ENCODE measurements at places on chromosomes 3 and 15.
A peak's percentile ranks its signal among the peaks of the same experiment; 100 is the strongest.

- no peak for ATAC-seq
Observed at GRCh38 chr3:138496436-138496835, 62.0 kb downstream of the ESYT3 start.

DNA sequence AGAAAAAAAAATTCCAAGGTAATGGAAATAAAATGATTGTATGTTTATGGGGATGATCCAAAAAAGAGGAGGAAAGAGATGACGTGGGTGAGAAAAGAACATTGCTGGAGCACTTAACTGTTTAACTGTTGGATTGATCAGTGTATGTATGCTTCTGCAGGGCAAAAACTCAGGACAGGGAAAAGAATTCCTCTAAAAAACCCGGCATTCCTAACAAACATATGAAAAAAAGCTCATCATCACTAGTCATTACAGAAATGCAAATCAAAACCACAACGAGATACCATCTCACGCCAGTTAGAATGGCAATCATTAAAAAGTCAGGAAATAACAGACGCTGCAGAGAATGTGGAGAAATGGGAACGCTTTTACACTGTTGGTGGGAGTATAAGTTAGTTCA, 1.6 kb upstream of the PHLDB2 start:
- ATAC-seq: no peak

GRCh38 chr3:40627095-40627494, 102.3 kb downstream of the ZNF621 start:
- peak; percentile 29 for ATAC-seq

- ATAC-seq: no peak
Observed at GRCh38 chr3:176155012-176155411, 1042.3 kb downstream of the TBL1XR1 start.

- no peak for ATAC-seq
Observed at GRCh38 chr3:168284728-168285127, 189.0 kb upstream of the GOLIM4 start.

GRCh38 chr15:83784975-83785374, 131.1 kb downstream of the ADAMTSL3 start:
- ATAC-seq: no peak

GRCh38 chr15:77179541-77179998, 108.7 kb upstream of the TSPAN3 start:
- ATAC-seq: peak; percentile 55

DNA sequence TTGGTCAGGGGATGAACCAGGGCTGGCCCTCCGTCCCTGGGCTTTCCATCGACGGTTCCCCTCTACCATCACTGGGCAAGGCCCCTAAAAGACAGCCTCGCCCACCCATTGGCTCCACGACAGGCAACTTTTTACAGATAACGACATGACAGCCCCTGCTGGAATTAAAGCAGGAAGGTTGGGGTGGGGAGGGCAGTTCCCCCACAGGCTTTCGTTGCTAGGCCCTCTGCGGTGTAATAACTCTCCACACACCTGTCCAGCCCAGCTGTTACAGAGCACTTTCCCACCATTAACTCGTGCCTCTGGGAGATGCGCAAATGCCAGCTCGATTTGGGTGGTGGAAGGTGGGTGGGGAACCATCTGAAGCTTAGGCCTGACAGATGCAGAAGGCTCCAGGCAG, 264.2 kb upstream of the TLE3 start:
- ATAC-seq: no peak

- ATAC-seq: no peak
Observed at GRCh38 chr3:62159709-62160092, 213.6 kb downstream of the FEZF2 start.

DNA sequence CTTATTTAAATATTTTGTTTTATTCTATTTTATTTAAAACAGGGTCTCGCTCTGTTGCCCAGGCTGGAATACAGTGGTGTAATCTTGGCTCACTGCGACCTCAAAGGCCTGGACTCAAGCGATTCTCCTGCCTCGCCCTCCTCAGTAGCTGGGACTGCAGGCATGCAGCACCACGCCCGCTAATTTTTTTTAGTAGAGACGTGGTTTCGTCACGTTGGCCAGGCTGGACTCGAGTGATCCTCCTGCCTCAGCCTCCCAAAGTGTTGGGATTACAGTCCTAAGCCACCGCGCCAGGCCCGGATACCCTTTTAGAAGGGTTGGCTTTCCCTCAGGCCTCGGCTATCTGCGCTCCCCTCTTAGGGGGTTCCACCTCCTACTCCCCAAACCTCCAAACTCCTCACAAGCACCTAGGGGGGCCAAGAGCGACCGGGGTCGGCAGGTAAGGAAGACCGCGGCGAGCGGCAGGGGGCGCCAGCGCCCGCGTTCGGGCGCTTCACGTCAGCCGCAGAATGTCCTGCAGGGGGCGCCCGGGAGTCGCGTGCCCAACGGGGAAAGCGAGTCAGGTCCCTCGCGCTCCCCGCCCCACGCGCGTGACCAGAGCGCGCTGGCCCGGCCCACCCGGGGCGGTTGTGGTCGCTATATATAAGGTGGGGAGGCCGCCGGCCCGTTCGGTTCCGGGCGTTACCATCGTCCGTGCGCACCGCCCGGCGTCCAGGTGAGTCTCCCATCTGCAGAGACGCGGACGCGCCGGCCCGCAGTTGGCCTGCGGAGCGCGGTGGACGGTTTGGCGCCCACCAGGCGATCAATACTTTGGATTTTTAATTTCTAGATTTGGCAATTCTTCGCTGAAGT, 51.8 kb upstream of the GATM start:
- ATAC-seq: peak; percentile 94

- no peak for ATAC-seq
Observed at GRCh38 chr3:102449341-102449740, 14.5 kb downstream of the ZPLD1 start.

GRCh38 chr15:78234515-78235040, at the start of gene ACSBG1:
TSS of gene ACSBG1 (minus strand) at chr15:78234565. CDS start at chr15:78234501, 64 bp downstream.
- no peak for ATAC-seq

DNA sequence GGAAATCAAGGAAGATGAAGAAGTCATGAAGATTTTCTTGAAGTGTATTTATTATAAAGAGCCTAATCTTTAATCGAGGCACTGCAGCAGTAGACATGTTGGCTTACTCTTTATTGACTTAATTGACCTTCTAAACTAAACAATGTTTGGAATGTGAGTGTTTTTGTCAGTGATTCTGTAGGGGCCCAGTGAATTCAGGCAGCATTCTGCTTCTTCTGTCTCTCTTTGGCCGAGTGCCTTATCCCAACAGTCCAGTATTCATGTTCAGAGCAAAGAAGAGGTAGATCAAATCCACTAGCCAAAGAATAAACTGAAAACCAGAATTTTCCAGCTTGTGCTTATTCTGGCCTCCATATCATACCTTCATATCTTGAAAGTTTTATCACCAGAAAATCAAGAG, 55.7 kb downstream of the RLBP1 start:
- no peak for ATAC-seq

GRCh38 chr3:70053293-70053692, 53.8 kb downstream of the SAMMSON start:
- ATAC-seq: peak; percentile 58

- ATAC-seq: no peak
Observed at GRCh38 chr15:84671211-84671610, 13.2 kb upstream of the NMB start.

DNA sequence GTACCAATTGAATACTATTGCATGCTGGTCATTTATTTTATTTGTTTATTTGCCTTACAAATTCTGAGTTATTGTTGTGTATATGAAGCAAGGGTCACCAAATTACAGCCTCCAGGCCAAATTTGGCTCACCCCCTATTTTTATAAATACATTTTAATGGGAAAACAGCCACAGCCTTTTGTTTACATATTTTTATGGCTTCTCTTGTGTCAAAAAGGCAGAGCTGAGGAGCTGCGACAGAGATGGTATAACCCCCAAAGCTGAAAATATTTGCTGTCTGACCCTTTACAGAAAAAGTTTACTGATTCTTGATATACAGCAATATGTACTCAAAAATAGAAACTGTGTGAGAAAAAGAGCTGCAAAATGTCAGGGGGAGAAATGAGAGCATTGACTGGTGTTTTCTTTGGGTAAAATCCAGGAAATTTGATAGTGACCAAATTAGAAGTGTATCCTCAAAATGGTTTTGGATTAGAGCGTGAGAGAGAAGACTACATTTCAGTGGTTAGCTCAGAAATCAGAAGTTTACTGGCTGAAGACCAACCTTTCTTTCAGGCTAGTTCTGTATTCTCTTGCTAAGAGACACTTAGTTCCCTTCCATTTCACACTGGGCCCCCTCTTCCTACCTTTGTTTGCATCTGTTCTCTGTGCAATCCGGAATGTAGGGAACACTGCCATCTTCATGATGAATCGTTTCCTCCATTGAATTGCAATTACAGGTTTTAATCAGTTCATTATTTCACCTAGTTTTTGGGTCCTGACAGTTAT, 757.8 kb downstream of the AGBL1 start:
- ATAC-seq: no peak

GRCh38 chr15:67504796-67505195, 16.1 kb upstream of the C15orf61 start:
- no peak for ATAC-seq

DNA sequence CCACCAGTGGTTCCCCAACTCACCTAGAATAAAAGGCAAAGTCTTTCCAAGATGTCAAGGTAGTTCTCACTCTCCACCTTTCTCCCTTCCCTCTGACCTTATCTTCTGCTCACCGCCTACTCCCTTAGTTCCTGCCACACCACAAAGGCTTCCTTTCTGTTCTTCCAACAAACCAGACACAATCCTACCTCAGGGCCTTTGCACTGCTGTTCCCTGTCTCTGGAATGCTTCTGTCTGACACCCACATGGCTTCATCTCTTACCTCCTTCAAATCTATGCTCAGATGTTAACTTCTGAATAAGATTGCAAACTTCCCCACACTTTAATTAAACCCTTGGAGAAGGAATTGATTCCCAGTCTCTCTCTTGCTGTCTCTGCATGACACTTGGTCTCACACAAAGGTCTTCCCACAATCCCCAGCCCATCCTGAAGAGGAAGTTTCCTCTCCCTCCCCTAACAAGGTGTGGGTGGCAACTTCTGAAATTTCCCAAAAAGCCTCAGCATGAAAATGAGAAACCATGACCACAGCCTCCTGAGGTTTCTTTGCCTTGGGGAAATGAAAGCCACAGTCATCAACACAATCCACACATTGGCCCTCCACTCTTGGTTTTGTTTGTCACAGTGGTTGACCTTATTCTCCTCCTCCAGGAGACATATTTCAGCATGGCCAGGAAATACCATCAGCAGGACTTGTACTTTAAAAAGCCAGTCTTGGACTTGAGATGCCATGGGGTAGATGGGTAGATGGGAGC, 3.0 kb upstream of the RYK start:
- no peak for ATAC-seq

Measured in activated CD4-positive, CD25-positive, alpha-beta regulatory T cell treated with anti-CD3 and anti-CD28 coated beads, Interleukin-2, amount 50 U/mL, for 24 hours (primary cell).